ENCODE measurements at places on chromosomes 6 and 20.

- peak; percentile 16 for DNase-seq
Measured at GRCh38 chr20:5448449-5449118, 131.8 kb upstream of the PROKR2 start.

GRCh38 chr6:112477125-112477524 is 130.0 kb downstream of the RFPL4B start:
- DNase-seq: no peak

GRCh38 chr6:134908906-134909516 is 40.9 kb downstream of the ALDH8A1 start:
- DNase-seq: no peak

DNA sequence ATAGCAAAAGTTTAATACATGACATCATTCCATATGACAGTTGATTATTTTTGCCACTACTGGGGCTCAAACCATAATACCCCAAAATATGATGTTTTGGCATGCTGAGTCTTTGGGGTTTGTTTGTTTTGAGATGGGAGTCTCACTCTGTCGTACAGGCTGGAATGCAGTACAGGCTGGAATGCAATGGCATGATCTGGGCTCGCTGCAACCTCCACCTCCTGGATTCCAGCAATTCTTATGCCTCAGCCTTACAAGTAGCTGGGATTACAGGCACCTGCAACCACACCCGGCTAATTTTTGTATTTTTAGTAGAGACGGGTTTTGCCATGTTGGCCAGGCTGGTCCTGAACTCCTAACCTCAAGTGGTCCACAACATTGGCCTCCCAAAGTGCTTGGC is 1.3 kb upstream of the MRS2 start:
- DNase-seq: no peak

DNA sequence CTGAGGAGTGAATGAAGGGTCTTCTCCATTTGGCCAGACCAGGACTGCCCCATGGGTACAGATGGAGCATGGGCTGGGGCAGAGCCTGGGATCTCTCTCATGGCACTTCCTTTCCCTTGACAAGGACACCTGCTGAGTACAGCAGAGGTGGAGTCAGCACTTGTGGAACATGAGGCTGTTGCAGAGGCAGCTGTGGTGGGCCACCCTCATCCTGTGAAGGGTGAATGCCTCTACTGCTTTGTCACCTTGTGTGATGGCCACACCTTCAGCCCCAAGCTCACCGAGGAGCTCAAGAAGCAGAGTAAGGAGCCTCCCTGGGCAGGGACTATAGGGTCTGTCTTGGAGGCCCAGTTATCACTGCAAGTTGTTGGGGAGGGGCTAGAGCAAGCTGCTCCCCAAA is 29.6 kb downstream of the GSS start:
- DNase-seq: no peak

DNA sequence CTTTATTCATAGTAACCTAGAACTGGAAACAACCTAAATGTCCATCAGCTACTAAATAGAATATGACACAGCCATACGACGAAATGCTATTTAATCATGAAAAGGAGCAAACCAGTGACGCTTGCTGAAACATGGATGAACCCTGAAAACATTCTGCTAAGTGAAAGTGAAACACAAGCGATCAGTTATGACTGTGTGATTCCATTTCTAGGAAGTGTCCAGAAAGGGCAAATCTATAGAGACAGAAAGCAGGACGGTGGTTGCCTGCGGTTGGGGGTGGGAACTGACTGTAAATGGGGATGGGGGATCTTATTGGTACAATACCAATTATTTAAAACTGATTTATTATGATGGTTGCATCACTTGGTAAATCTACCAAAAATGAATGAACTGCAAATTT is 126.8 kb downstream of the IPCEF1 start:
- DNase-seq: no peak

GRCh38 chr6:30626484-30627366 is at the start of gene ATAT1:
Gene ATAT1, plus strand, starts transcription at chr6:30626874.
- DNase-seq: peak; percentile 86

- peak; percentile 83 for DNase-seq
Measured at GRCh38 chr6:27688014-27688586, 215.2 kb upstream of the ZNF184 start.

DNA sequence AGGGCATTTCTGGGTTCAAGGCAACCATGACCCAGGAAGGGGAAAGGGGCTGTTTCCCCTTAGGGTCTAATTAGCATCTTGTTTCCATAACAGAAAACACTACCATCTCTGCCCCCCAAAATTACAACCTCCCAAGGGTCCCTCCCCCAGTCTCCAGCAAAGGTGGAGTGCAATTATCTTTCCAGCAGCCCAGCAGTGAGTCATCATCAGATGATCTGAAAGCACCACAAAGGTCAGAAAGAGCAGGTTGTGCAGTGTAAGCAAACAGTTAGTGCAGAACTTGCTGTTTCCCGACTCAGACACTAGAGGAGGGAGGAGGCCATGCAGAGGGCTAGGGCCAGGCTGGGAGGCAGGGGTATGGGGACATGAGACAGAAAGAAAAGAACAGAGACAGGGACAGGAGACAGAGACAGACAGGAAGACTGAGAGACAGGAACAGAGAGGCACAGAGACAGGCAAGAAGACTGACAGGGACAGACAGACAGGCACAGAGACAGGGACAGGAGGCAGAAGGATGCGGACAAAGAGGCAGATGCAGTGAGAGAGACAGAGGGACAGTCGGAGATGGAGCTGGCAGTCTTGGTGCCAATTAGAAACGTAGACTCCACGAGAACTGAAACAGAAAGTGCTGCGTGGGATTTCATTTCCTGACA is 62.5 kb downstream of the PYGB start:
- DNase-seq: no peak

Measured in T-helper 9 cell (primary cell).